ENCODE measurements at places on chromosomes 12 and 14. TPM values are rescaled to one million over a fixed set of nuclear protein-coding genes. Genes with fewer than 3 reads are reported as not detected.

GRCh38 chr12:81150382-81150781 lies 72.5 kb downstream of the ACSS3 start:
- DNase-seq, result no peak

DNA sequence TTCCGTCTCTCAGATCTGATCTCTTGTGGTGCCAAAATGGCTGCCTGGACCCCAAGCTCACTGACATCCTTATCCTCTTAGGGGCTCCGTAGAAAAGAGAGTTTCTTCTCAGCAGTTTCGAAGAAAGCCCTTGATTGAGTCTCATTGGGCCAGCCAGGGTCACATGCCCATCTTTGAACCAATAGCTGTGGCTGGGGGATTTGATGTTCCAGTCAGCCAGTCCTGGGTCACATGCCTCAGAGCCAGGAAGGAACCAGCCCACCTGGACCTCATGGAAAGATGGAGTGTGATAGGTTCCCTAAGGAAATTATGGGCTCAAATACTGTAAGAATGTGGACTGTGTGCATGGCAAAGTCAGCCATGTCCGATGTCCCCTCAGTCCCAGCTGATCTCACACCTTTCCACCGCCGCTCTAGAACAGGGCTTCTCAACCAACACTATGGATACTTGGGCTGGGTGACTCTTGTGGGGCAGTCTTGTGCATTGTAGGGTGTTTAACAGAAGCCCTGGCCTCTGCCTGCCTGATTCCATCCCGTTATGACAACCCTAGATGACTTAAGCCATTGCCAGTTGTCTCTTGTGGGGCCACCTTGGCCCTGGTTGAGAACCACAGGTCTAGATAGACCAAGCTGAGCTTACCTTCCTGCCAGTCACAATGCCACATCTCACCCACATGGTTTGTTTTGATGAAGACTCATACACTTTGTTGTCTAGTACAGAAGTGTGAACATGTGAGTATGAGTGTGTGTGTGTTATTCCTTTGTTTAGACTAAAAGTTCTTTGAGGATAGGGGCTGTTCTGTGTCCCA lies 163.9 kb downstream of the ADGRD1 start:
- DNase-seq, result peak; percentile 79

DNA sequence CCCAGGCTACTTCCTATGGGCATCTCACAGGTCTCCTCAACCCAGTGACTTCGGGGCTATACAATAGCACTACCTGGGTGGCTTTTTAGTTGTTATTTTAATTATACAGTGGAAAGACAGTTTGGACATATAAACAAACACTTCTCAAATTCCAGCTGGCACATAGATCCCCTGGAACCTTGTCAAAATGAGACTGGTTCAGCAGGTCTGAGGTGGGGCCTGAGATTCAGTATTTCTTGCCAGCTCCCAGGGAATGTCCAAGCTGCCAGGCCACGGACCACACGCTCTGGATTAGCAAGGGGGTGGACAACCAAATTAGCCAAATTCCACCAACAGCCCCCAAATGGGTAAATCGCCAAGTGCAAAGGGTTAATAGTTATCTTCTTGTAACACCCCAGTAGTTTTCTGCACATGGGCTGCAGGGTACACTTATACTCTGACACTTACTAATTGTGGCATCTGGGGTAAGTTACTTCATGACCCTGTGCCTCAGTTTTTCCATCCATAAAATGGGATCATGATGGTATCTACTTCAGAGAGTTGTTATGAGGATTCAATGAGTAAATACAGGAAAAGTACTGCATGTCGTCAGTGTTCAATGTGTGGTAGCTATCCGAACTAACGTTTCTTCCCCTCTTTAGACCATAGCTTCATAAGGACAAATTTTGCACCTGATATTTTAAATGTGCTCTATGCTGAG lies 789.4 kb upstream of the TBX3 start:
- no peak for DNase-seq

- DNase-seq, result no peak
These were observed 4.0 kb downstream of the TRIP11 start for GRCh38 chr14:92035890-92036289.

- no peak for DNase-seq
These were observed 14.1 kb upstream of the TMEM263 start for GRCh38 chr12:106941481-106942156.

GLIPR1 gene
- total RNA-seq, result 3.9 TPM

NFE2 gene
- total RNA-seq, result 2.5 TPM

Data from lower leg skin (tissue), 4 donors.